Hindlimb muscle (tissue), 1 donor: ENCODE measurements at places on chromosomes 3 and 15. TPM values are rescaled to one million over a fixed set of nuclear protein-coding genes. Genes with fewer than 3 reads are reported as not detected.

CCDC174 gene
- polyA plus RNA-seq: 20.1 TPM

- no peak for DNase-seq
Measured at GRCh38 chr3:37991823-37992222, 1.2 kb downstream of the VILL start.

SEC62 gene
- 66.3 TPM for polyA plus RNA-seq

NMB gene
- 1.6 TPM for polyA plus RNA-seq

- no peak for DNase-seq
Measured at GRCh38 chr3:159761369-159761768, 227.3 kb upstream of the IL12A start.

GRCh38 chr3:62843508-62843907 lies 31.7 kb downstream of the CADPS start:
- DNase-seq: no peak

DNA sequence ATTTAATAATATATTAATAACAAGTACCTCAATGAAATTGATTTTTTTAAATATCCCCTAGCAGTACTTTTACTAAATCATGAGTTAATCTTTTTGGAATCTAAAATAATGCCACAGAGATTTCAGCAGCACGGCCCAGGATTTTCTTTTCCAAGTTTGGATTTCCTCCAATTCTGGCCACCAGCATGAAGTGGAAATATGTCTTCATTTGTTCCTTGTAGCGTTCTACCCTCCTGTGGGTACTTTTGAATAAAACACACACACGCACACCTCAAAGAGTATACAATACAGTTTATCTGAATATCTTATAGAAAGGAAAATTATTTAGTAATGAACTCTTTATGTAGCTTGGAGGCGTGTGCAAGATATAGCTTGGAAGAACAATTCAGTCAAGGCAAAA lies 125.1 kb upstream of the STT3B start:
- DNase-seq: no peak

- no peak for DNase-seq
Measured at GRCh38 chr3:81666502-81667121, 94.8 kb downstream of the GBE1 start.

- no peak for DNase-seq
Measured at GRCh38 chr3:103963599-103963998, 1403.1 kb upstream of the ALCAM start.

DNA sequence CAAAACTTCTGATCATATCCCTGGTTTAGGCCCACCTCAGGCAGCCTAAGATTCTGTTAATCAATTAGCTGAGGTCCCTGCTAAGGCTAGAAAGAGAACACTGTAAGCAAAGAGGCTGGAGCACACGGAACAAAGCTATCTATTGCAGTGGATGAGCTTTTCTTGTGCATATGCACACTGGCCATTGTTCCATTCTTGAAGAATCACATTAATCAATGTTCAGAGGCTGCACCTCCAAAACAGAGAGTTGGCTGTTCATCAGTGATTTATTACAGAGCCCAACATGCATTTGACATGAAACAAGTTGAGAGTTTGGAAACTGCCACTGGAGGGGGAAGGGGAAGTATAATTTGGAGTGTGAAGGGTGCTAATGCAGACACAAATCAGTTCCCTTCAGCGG lies 873.0 kb downstream of the ROBO1 start:
- DNase-seq: no peak

GRCh38 chr3:169772305-169772896 lies 795 bp upstream of the MYNN start:
- DNase-seq: peak; percentile 87

DNA sequence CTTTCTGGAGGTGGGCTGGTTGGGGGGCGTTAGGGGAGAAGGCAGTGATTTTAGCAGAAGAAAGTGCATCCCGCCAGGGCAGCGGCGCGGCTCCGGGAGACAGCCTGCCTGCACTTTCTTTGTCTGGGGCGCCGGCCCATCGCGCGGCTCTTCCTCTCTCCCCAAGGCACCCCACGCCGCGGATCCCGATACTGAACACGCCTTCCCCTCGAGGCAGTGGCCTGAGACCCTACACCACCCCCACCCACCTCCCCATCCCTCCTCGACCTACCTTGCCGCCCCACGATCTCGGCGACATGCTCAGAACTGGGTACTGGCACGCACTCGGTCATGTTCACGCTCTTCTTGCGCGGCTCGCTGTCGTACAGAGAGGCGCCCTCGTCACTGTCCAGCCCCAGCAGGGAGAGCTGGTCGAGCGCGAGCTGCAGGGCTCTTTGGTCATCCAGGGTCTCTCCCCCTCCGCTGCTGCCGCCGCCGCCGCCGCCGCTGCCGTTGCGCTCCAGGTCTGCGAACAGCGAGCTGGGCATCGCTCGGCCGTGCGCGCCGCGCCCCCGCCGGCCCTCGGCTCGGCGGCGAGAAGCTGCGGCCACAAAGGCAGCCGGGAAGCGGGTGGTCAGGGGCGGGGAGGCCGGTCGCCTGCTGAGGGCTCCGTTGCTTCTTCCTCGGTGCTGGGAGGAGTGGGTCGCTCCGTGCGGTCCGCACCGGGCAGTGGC lies 483 bp downstream of the MEX3B start:
- peak; percentile 53 for DNase-seq

- DNase-seq: no peak
Measured at GRCh38 chr3:22935040-22935439, 268.1 kb upstream of the UBE2E2 start.

- DNase-seq: no peak
Measured at GRCh38 chr3:101074518-101074917, 81.3 kb upstream of the ABI3BP start.

DNA sequence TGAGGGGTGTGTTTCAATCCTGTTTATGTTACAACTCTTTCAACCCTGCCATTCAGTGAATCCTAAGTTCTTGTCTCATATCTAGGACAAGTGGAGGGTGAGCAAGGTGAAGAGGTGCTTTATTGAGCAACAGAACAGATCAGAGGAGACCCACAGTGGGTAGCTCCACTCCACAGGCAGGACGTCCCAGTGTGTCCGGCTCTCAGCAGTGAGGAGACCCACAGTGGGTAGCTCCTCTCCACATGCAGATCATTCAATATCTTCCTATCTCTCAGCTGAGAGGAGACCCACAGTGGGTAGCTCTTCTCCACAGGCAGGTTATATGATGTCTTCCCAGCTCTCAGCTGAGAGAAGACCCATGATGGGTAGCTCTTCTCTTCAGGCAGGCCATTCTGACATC lies 556.7 kb downstream of the SI start:
- DNase-seq: no peak

GRCh38 chr15:56775641-56776040 lies 42.3 kb upstream of the ZNF280D start:
- DNase-seq: no peak

DNA sequence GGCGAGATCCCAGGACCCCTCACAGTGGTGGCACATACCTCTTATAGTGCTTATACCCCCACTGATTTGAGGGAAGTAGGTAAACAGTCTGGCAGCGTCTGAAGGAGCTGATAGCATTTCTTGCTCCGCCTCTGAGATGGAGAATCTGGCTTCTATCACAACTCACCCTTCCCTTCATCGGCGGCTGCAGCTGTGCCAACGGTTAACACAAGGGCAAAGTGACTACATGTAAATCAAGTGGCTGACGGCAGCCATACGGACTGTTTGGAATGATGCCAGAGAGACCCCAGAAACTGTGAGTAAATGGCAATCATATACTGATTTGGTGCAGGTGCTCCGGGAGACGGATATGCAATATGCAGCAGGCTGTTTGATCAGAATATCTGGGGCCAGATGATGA lies 66.8 kb upstream of the UNC13C start:
- no peak for DNase-seq

DNA sequence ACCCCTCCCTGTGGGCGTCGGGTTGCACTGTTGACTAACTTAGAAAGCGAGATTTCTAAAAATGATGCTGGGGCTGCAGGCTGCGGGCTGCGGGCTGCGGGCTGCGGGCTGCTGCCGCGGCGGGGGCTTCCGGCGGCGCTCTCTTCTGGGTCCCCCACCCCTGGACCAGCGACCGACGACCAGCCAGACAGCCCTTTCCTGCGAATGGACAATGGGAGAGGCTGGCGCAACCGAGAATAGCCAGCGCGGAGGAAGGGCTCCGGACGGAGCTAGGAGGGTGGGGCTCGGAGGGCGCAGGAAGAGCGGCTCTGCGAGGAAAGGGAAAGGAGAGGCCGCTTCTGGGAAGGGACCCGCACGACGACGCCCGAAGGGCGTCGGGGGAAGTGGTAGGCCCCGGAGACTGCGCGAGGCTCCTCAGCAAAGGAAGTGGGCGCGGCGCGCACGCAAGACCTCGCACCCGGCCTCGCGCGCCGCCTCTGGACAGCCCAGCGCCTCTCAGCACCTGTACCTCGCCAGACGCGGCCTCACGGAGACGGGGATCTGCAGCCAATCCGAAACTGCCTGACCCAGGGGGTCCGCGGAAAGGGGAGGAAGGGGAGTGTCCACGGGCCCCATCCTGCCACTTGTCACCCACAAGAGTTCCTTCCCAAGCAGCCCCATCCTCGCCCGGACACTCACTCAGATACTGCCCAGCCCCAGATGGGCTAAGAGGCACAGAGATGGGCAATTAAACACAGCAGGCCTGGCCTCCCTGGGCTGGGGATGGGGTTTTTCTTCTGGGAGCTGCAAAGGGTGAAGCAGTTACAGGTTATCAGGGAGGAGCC lies 70.7 kb downstream of the SLC12A8 start:
- peak; percentile 62 for DNase-seq

DNA sequence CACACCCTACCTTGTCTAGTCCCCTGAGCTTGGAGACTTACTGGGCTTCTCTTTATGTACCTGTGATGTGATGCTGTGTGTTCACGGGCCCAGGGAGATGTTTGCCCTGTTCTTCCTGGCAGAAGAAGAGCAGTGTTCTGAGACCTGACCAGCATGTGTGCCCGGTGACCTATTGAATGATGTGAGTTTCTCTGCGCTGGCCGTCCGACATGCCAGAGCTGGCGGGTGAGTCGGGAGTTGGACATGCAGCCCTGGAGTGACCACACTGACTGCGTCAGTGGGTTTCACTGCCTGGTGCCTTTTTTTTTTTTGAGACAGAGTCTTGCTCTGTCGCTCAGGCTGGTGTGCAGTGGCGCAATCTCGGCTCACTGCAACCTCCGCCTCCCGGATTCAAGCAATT lies 42.3 kb downstream of the CGNL1 start:
- DNase-seq: no peak

DNA sequence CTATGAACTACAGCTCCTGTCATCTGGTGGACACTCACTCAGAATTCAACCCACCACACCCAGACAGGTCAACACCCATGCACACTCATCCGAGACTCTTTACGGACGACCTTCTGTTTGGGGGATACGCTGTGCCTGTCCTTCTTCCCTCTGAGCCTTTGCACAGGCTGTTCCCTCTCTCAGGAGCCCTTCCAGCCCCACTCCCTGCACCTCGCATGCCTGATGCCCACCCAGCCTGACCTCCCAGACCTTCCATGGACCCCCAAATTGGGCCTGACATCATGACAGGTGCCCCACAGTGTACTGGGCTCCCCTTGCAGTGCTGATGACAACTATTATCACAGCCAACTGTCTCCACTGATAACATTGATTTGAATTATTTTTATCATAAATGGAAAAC lies 135.8 kb downstream of the NSMCE3 start:
- DNase-seq: no peak

DNA sequence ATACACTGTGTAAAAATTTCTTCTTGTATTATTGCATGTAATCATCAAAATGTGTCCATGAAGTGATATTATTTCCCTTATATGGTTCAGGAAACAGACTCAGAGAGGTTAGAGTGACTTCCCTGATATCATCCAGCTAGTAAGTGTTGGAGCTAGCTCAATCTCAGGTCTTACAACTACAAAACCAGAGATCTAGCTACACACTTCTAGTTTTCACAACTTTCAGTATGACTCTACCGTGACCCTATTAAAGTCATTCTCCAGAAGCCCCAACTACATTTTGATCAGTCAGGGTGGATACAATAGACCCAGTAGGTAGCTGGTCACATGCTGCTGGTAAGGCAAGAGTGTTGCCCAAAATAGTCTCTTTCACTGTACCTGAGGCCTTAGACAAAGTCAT lies 165.3 kb downstream of the GOLIM4 start:
- no peak for DNase-seq

POLQ gene
- polyA plus RNA-seq: 2.6 TPM

GP5 gene
- 0.18 TPM for polyA plus RNA-seq
